ENCODE measurements at places on chromosomes 2 and 18.

GRCh38 chr2:130727286-130727924, 1.5 kb upstream of the GPR148 start:
- DNase-seq = peak; percentile 58

DNA sequence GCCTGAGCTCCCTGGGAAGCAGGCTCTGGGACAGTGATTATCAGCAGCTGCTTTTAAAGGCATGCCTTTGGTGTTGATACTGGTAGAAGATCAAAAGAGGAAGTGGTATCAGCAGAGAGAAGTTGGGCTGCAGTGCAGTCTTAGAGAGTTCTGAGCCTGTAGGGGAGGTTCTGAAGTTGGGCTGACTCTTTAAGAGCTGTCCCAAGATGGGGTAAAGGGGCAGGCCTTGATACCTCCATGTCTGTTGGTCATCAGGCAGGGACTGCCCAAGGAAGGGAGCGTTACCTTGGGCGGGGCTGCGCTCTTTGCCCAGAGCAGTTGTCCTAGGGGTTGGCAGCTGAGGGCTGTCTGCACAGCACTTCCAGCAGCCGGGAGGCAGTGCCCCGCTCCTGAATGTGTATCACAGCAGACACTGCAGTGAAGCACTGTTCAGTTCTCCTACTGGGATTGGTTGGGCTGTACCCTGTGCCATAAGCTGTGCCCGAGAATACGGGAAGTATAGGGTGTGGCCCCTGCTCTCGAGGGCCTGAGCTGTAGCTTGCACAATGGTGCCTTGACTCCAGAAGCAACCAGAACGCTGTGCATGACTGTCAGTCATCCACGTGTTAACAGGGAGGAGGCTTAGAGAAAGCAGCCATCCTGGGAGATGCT, 177.0 kb downstream of the CTIF start:
- no peak for DNase-seq

DNA sequence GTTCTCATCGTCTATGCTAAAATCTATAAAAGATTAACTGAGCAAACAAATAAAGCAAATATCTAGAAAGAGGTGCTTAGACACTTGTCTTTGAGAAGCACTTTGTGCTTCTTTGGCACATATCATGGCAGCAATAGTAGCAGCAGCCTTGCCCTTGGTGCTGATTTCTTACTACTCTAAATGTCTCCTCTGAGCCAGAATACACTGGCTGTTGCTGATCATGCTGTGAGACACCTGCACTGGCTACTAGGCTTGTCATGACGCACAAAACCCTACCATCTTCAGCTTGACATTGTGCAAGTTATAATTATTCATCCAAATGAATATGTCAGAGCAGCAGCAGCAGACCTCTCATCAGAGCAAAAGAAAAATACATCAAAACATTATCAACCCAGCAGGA, 46.7 kb downstream of the FANCL start:
- DNase-seq = no peak

DNA sequence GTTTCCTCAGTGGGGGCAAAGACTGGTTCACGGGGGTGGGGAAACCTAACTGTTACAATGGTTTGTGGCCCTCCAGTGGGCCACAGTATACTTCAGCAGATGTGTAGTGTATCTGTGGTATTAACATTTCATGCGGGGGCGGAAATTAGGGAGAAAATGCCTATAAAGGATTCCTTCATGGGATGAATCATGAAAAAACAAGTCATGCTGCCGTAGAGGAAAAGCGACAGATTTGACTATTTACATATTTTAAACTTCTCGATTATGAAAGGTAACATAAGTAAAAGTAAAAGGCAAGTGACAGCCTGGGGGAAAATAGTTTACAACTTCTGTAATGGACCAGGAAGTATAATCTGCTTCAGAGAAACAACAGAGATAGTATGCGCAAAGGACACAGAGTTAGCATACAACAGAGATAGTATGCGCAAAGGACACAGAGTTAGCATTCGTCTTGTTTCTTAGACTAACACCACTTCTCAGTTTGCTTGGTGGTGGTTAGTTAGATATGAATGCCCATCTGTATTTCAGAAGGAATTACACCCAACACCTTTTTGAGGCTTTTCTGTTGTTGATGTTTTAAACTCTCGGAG, 41.1 kb downstream of the MRPS9 start:
- DNase-seq = no peak

DNA sequence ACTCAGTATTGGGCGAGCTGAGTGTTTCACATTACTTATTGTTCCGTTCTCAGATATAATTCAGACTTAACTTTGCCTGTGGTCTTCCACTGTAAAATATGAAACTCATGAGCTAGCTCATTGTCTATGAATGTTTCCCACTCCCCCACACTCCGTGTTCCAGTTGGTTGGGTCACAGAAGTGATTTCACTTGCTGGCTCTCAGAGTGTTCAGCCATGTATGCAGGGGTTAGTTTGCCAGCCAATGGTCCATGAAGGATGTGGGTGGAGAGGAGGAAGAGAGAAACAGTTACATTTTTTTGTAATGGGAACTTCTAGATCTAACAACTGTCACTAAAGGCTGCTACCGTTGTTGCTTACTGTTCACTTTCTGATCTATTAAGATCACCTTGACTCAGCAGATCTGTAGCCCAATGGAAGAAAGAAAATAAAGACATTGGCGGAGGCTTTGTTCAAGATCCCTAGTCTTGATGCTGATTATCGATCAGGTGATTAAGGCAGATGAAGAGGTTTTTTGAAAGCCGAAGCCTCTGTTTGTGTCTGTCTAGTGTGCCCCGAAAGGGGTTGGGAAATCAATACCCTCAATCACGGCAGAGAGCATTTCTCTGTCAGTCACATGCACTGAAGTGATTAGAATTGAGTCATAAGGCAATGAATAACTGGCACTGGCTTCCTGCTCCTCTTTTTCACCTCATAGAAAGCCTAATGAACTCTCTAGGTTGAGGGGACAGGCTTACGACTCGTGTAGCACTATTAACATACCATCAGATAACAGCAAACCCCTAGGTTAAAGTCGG, 279.7 kb upstream of the FIGN start:
- DNase-seq = no peak

DNA sequence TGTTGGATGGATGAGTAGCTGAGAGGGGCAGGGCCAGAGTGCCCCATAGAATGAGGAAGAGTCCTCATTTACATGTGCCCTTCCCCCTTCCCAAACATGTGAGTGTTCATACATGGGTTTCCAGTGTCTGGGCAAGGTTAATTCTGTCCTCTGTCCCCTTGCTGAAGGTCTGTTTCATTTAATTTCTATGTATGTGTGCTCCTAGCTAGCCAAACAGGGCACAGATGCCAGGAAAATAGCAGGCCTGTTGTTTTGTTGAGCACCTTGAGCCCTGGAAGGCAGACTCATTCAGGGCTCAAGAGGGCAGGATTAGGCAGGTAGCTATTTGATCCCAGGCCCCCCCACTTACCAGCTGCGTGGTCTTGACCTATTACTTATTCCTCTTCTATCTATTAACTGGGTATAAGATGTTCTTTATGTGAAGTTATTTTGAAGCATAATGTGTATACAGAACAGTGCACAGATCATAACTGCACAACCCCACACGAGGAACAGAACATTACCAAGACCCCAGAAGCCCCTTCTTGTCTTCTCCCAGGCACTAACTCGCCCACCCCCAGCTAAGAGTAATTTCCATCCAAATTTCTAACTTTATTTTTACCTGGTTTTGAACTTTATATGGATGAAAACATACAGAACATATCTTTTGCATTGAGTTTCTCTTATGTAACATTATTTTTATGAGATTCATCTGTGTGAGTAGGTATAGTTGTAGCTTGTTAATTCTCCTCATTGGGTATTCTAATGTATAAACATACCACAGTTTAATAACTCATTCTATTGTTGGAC, 164.3 kb downstream of the RPIA start:
- no peak for DNase-seq

- DNase-seq = peak; percentile 68
These were observed 10.9 kb upstream of the ERBB4 start for GRCh38 chr2:212549463-212549862.

DNA sequence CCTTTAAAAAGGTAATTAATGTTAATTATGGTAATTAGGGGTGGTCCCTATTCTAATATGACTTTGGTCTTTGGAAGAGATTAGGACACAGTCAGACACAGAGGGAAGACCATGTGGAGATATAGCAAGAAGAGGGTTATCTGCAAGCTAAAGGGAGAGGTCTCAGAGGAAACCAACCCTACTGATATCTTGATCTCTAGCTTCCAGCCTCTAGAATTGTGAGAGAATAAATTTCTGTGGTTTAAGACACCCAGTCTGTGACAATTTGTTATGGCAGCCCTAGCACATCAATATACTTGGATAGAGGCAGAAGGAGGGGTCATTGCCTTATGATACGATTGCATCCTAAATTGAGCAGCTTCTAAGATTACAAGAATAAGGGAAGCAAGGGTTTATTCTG, 21.3 kb upstream of the NT5C1B start:
- DNase-seq = no peak

DNA sequence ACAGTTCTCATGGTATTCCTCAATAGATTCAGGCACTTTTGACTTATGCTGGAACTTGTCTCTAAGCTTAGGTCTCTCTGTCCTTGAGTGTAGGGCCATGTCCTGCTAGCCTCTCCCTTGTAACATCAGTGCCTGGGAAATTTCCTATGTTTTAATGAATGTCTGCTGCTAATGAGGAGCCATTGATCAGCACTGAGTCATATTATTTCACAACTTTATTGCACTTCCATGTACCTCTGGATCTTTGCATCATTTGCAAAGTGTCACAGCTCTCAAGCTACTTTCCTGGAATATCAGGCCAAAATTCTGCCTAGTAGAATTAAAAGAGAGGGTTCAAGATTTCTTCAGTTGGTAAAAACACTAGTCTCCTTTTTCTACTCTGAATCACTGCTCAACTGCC, 102.5 kb downstream of the GAREM1 start:
- no peak for DNase-seq

GRCh38 chr2:85222792-85223191, 89.6 kb downstream of the TCF7L1 start:
- no peak for DNase-seq

DNA sequence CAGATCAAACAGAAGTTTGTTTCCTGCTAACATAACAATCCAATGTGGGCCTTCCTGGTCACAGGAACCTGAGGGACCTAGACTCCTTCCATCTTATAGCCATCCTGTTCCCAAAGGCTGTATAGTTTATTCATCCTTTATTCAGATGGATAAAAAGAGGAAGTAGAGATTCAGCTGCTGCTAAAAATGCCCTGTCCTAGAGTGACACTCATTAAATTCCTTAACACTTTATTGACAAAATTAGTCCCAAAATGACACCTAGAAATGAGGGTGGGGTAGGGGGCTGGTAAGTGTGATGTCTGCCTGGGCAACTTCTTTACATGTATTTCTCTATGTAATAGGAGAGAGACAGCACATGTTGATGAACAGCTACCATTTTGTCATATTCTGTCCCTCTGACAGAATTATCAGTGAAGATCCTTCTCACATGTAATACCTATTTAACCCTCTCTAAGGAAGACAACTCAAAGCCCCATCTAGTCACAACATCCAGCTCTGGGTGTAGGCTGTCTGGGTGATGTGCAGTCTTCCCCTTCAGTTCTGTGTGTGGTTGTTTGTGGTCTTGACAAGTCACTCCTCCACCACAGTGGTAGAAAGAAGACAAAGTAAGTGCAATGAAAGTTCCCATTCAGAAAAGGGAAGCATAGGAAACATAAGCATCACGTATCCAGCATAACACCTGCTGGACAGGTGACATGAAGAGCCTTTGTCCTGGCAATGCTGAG, 253.9 kb upstream of the CNTNAP5 start:
- DNase-seq = no peak

DNA sequence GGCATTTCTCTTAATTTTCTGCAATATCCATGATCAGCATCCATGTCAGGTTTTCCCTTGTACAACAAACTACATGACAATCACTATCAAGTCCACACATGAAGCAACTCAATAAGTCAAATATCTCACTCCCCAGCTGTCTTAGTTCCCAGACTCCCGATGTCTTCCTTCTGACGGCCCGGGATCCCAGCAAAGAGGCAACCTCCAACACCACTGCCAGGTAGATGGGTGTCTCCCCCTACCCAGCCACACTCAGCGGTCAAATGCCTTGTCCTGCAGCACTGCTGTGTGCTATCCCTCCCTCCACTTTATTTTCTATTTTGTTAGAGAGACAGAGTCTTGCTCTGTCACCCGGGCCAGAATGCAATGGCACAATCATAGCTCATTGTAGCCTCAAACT, 23.3 kb downstream of the TRABD2A start:
- no peak for DNase-seq

GRCh38 chr18:49459404-49460171, 857 bp downstream of the DYM start:
- no peak for DNase-seq

- DNase-seq = no peak
These were observed 112.2 kb upstream of the COPS8 start for GRCh38 chr2:236973343-236973980.

- no peak for DNase-seq
These were observed 14.3 kb upstream of the RAPH1 start for GRCh38 chr2:203549406-203549805.

- DNase-seq = no peak
These were observed 10.6 kb upstream of the FAM117B start for GRCh38 chr2:202624133-202624532.

GRCh38 chr18:32730620-32731091, 42.2 kb downstream of the KLHL14 start:
- DNase-seq = no peak

DNA sequence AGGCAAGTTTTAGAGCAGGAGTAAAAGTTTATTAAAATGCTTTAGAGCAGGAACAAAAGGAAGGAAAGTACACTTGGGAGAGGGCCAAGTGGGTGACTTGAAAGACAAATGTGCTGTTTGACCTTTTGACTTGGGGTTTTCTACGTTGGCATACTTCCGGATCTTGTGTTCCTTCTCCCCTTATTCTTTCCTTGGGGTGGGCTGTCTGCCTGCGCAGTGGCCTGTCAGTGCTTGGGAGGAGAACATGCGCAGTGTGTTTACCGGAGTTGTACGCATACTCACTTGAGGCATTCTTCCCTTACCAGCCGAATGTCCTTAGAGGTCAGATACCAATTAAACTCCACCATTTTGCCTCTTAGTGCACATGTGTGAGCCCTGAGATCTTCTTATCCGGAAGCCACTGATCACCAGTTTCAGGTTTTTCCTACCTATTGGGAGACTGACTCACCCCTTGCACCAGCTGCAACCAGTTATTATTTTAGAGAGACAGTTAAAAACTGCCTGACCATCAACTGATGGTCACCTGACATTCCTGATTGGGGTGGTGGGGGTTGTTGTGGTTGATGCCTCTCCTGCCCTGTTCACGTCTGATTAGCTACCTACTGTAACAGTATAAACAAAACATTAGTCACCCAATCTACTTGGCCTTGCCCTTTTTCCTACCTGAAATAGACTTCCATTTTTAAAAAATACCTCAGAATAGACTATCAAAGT, 67.5 kb downstream of the NYAP2 start:
- no peak for DNase-seq

- DNase-seq = no peak
These were observed 95.3 kb downstream of the GALR1 start for GRCh38 chr18:77344786-77345500.

- no peak for DNase-seq
These were observed 69.8 kb upstream of the TANK start for GRCh38 chr2:161090411-161090810.

DNA sequence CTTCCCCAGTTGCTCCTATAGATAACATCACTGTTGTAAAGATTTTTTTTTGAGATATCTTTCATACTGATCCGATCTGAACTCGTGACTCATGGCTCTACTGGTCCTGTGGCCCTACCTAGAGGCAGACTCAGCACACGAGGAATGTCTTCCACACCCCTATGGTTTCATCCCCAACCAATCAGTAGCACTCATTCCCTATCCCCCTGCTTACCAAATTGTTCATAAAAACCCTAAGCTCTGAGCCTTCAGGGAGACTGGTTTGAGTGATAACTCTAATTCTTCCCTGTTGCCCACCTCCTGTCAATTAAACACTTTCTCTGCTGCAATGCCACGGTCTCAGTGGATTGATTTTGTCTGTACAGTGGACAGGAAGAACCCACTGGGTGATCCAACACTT, 4.2 kb upstream of the SAP130 start:
- DNase-seq = no peak

All from hippocampal formation (tissue), 2 donors.